Breast epithelium (tissue), 4 donors: ENCODE measurements at places on chromosomes 12 and 14.

DNA sequence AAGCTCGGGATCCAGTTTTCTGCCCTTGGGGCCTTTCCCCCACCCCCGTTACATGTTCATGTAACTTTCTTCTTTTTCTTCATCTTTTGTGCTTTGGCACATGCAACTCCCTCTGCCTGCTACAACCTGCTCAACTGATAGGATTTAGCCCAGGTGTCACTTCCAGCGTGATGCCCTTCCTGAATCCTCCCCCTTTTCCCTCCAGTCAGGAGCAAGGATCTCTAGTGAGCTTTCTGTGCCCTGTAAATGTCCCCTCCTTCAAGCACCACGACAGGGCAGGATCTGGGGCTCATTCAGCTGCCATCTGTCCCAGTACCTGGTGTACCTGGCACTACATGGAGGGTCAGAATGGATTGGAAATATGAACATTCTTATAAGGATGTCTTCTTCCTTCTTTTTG lies 15.3 kb downstream of the PELI2 start:
- no peaks in the 10 kb centered on the region for H3K36me3 ChIP-seq
- no peak overlapping the region for H3K4me3 ChIP-seq
- H3K27me3 ChIP-seq = no peaks in the 10 kb centered on the region
- no peak overlapping the region for H3K27ac ChIP-seq
- H3K4me1 ChIP-seq = no peaks in the 10 kb centered on the region

- H3K36me3 ChIP-seq = no peaks in the 10 kb centered on the region
- H3K27me3 ChIP-seq = no peaks in the 10 kb centered on the region
- no peak for DNase-seq
- H3K4me3 ChIP-seq = peak overlapping the region; percentile 72
- H3K4me1 ChIP-seq = no peaks in the 10 kb centered on the region
- H3K27ac ChIP-seq = peak overlapping the region; percentile 91
Measured at GRCh38 chr14:58638231-58639197, 752 bp downstream of the DACT1 start.

DNA sequence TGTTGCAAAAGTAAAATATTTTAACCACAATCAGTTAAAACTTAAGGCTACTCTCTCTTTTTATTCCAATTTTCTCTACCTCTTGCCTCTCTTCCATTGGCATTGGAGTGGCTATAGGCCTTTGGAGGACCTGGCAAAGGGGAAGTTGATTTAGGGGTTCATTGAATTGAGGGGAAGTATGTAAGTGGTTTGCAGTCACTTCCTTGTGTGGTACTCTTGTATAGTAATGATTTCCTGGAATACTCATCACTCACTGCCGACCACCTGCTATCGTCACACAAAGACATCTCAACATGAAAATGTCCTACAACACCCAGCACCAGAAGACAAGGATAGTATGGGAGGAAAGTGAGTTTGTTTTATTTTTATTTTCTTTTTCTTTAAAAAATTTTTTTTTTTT lies 45.7 kb upstream of the CPM start:
- H3K36me3 ChIP-seq = no peaks in the 10 kb centered on the region
- DNase-seq = no peak
- no peaks in the 10 kb centered on the region for H3K27me3 ChIP-seq
- no peak overlapping the region for H3K4me3 ChIP-seq
- no peak overlapping the region for H3K27ac ChIP-seq

GRCh38 chr14:93112891-93113677 lies 2.6 kb downstream of the ITPK1 start:
- H3K4me3 ChIP-seq = peak overlapping the region; percentile 12
- no peaks in the 10 kb centered on the region for H3K4me1 ChIP-seq
- no peaks in the 10 kb centered on the region for H3K27me3 ChIP-seq
- no peaks in the 10 kb centered on the region for H3K36me3 ChIP-seq
- peak; percentile 80 for DNase-seq

- peak; percentile 74 for DNase-seq
- H3K4me3 ChIP-seq = no peak overlapping the region
- no peaks in the 10 kb centered on the region for H3K36me3 ChIP-seq
- H3K4me1 ChIP-seq = no peaks in the 10 kb centered on the region
- no peaks in the 10 kb centered on the region for H3K27me3 ChIP-seq
- H3K27ac ChIP-seq = peak overlapping the region; percentile 8
Measured at GRCh38 chr14:93892923-93893558, 34.1 kb upstream of the FAM181A start.

DNA sequence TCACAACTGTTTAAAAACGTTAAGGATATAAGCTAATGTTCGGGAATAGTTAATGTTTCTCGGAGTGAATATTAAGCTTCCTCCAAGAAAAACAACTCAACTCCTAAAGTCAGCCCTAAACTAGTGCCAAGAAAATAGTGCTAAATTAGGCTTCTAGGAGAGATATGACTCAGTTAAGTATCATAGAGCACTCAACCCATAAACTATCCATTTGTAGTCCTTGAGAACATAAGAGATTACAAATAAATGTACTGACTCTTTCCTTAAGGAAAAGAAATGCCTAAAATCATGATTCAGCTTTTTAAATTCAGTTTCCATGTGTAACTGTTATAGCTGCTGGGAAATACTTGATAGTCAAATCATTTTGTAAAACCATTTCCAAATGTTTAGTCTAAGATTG lies 117.1 kb downstream of the HMGA2 start:
- H3K27ac ChIP-seq = no peak overlapping the region
- H3K27me3 ChIP-seq = no peaks in the 10 kb centered on the region
- H3K4me3 ChIP-seq = no peak overlapping the region
- DNase-seq = no peak
